ENCODE measurements at places on chromosomes 4 and X. TPM values are rescaled to one million over a fixed set of nuclear protein-coding genes. Genes with fewer than 3 reads are reported as not detected.

FRMD7 gene
- not detected for total RNA-seq

BGN gene
- 0.37 TPM for total RNA-seq

NSG1 gene
- total RNA-seq = 17.9 TPM

FAM47A gene
- not detected for total RNA-seq

GRCh38 chr4:37762294-37762990 is 64.0 kb upstream of the PGM2 start:
- peak; percentile 9 for DNase-seq

- DNase-seq = no peak
Observed at GRCh38 chr4:102525097-102525496, 23.9 kb downstream of the NFKB1 start.

- no peak for DNase-seq
Observed at GRCh38 chr4:6217716-6218381, 17.5 kb upstream of the JAKMIP1 start.

GRCh38 chr4:138039010-138039409 is 203.1 kb downstream of the SLC7A11 start:
- no peak for DNase-seq

DNA sequence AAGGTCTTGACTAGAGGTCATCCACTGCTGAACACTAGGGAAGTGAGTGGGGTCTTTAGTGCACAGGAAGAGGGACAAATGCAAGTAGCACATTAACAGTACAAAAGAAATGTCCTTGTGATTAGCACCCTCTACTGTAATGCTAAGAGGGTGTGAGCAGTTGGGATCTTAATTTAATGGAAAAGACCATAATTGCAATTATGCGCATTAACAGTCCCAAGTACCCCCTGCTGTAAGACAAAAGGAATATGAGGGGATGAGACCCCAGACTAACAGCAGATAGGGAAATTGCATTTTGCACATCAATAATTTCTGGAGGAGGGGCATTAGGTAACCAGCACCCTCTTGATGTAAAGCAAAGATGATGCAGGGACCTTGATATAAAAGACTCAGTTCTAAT is 285.0 kb downstream of the CHIC1 start:
- no peak for DNase-seq

DNA sequence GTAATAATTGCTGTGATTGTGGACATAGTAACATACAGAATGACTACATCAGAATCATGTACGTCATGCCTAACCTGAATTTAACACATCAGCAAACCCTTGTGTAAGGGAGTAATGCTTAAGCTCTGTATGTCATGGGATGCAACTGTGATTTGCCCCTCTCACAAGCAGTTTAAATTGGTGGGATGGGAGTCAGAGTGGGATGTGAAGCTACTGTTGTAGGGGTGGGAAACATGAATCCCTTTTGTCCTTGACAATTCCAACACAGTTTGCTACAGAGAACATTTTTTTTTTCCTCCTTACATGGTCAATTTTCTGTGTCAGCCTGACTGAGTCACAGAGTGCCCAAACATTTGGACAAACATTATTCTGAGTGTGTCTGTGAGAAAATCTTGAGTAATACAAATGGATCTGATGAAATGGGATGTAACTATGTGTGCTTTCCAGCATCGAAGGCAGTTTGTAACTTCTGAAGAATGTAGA is 392.8 kb downstream of the GPM6A start:
- DNase-seq = no peak

DNA sequence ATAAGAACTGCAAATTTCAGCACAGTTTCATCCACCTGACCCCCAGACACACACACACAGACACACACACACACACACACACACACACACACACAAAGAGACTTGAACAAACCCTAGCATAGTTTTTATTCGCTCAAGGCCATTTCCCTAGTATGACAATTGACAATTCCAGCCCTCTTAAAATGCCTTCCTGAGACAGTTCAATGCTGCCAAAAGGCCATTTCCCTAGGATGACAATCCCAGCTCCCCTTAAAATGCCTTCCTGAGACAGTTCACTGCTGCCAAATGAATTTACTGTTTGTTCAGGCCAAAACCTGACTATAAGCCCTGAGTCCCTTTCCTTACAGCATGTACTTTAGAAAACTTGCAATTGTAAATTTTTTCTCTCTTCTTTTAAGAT is 259.5 kb upstream of the SLC7A11 start:
- DNase-seq = no peak

DNA sequence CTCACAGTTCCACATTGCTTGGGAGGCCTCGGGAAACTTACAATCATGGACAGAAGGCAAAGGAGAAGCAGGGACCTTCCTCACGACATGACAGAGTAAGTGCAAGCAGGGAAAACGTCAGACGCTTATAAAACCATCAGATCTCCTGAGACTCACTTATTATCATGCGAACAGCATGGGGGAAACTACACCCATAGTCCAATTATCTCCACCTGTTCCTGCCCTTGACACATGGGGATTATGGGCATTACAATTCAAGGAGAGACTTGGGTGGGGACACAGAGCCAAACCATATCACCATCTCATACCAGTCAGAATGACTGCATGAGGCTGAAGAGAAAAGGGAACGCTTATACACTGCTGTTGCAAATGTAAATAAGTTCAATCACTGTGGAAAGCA is 1066.9 kb upstream of the PCDH7 start:
- no peak for DNase-seq
